Stimulated activated CD8-positive, alpha-beta memory T cell treated with anti-CD3 and anti-CD28 coated beads, Interleukin-4, amount 100 ng/mL, for 4 hours (primary cell): ENCODE measurements at places on chromosomes 1 and 21.

- DNase-seq = no peak
These were observed 20.0 kb upstream of the CDCA8 start for GRCh38 chr1:37672136-37672870.

- DNase-seq = no peak
These were observed 71.2 kb upstream of the ECE1 start for GRCh38 chr1:21361506-21361905.

- no peak for DNase-seq
These were observed 33.0 kb downstream of the NTPCR start for GRCh38 chr1:232983375-232983774.

GRCh38 chr1:69126796-69127195 lies 440.9 kb upstream of the LRRC7 start:
- no peak for DNase-seq

DNA sequence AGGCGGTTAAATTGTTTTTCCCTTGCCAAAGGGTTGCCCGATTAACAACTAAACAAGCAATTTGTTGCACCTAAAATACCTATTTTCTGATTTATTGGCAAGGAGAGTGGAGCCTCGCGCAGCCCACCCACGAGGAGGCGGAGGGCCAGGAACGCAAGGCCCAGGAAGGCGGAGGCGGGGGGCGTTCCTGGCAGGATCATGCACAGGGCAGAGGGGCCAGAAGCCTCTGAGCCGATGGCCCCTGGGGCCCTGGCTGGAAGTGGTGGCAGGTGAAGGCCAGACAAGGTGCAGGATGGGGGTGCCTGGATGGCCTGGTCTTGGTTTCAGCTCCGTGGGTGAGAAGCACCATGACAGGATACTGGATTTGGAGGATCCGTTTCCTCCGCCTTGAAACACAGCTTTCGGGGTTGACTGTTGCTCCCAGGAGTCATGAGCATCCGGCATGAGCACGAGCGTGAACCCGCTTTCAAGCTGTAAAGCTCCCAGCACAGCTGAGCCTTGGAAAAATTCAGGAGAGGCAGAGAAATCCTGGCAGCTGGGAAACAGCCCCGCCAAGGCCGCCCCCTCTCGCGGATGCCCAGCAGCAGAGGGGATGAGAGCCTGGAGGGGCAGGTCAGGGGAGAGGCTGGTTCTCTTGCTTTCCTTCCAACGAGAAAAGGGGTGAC lies 35.0 kb downstream of the AJAP1 start:
- no peak for DNase-seq
